ENCODE measurements at places on chromosomes 2 and 18. TPM values are rescaled to one million over a fixed set of nuclear protein-coding genes. Genes with fewer than 3 reads are reported as not detected.

Gene C18orf54
- 5.5 TPM for total RNA-seq

- DNase-seq = no peak
These were observed 128.1 kb upstream of the MSTN start for GRCh38 chr2:190190507-190191162.

DNA sequence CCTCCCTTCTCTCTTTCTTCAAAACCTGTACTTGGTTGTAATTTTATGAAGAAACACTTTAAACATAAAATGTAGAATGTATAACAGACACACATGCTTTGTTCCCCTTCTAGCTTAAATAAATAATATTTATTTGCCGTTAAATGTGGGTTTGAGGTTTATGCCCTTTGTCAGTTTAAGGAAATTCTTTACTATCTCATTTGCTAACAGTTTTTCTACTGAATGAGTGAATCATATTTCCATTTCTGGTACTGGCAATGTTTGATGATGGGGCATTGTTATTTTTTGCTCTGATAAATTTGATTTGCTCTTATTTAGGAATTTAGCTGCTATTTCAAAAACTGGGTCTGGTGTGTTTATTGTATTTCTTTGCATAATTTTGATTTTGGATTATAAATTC lies 555.6 kb downstream of the CCDC85A start:
- DNase-seq = no peak

DNA sequence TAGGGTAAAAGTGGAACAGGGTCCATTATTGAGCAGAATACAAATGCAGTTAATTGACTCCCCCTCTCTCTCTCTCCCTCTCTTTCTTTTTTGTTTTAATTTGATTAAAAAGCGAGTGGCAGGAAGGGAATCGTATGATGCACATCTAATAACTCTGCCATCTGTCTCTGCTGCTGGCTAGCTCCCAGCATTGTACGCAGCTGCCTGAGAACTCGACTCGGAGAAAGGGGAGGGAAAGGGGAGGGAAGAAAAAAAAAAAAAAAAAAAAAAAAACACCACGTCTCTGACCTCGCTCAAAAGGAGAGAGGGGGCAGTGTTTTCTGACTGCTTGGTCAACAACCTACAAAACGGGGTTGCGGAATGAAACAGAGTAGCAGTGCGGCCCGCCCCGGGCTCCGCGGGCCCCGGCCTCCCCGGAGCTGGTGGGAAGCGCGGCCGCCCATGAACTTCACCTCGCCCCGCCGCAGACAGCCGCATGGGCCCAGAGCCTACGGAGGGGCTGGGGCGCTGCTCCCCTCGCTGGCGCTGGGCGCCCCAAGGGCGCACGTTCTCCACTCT lies 265.7 kb downstream of the TCF4 start:
- DNase-seq = peak; percentile 92
